ENCODE measurements at places on chromosomes 3 and 15.
A peak's percentile ranks its signal among the peaks of the same experiment; 100 is the strongest.

GRCh38 chr3:188253800-188254452 lies 100.0 kb downstream of the LPP start:
- DNase-seq: no peak

DNA sequence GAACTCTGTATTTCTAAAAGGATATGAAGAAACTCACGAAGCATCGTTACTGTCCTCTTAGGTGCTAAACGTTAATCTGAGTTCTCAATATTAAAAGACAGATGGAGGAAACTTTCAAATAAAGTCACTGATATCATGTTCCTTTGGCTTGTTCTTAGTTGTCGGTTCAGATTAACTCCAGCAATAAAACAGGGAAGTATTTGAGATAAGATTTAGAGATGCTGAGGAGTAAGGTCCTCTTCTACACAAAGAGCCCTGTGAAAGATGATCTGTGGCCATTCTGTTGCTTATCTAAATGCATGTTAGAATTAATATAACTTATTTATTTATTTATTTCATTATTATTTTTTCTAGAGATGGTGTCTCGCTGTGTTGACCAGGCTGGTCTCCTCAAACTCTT lies 19.2 kb downstream of the AKAP13 start:
- no peak for DNase-seq

GRCh38 chr15:50107591-50108408 lies 11.2 kb downstream of the ATP8B4 start:
- peak; percentile 35 for DNase-seq

DNA sequence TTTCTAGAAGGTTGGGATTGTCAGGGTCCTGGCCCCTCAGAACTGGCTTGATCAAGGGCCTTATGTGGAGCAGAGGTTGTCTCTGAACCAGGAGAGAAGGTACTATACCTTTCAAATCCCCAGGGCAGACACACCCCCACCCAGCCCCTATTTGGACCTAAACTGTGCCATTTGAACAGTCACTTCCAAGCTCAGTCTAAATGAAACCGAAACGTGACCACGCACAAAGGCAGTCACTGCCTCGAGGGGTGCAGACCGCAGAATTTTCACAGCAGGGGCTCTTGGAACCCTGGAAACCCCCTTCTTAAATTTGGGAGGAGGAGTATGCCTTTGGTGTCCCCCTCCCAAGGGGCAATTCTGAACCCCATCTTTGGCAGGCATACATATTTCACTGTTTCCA lies 53.7 kb downstream of the GRIP2 start:
- no peak for DNase-seq

DNA sequence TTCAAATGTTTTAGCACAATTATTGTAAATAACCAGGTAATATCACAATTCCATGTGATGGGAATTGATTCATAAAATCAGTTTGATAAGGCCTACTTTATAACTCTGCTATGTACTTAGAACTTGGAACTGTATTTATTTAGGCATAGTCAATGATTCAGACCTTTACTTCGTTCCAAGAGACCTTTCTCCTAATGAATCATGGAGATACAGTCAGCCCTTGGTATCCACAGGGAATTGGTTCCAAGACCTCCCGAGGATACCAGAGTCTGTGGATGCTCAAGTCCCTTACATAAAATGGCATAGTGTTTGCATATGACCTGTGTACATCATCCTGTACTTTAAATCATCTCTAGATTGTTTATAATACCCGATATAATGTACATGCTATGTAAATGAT lies 60.8 kb upstream of the UMPS start:
- no peak for DNase-seq

- DNase-seq: peak; percentile 4
Measured at GRCh38 chr3:126149256-126149902, 31.0 kb downstream of the ALDH1L1 start.

- DNase-seq: no peak
Measured at GRCh38 chr3:176959867-176960266, 237.4 kb downstream of the TBL1XR1 start.

DNA sequence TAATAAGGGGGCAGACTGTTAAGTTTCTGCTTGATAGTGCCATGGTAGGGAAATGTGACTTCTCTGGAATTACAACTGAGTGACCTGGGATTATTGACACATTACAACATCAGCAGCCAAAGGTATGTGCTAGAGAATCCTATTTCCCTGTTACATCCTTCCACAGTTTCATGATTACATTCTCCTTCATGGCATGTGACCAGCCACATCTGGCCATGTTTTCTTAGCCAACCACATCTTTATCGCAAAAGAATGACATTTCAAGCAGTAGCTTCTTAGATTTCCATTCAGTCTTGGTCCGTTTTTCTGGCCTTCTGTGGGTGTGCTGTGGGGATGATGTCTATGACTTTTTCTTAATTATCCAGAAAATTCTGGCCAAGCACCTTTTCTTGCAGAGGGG lies 45.4 kb upstream of the CTDSPL start:
- no peak for DNase-seq

- DNase-seq: no peak
Measured at GRCh38 chr15:43006991-43007390, 86.4 kb upstream of the TTBK2 start.

- DNase-seq: no peak
Measured at GRCh38 chr15:100694381-100695021, 92.1 kb downstream of the ASB7 start.

GRCh38 chr15:82044373-82045178 lies 1.2 kb downstream of the MEX3B start:
- peak; percentile 52 for DNase-seq

Data from heart left ventricle (tissue), 16 donors.